ENCODE measurements at places on chromosomes 7 and 10.

DNA sequence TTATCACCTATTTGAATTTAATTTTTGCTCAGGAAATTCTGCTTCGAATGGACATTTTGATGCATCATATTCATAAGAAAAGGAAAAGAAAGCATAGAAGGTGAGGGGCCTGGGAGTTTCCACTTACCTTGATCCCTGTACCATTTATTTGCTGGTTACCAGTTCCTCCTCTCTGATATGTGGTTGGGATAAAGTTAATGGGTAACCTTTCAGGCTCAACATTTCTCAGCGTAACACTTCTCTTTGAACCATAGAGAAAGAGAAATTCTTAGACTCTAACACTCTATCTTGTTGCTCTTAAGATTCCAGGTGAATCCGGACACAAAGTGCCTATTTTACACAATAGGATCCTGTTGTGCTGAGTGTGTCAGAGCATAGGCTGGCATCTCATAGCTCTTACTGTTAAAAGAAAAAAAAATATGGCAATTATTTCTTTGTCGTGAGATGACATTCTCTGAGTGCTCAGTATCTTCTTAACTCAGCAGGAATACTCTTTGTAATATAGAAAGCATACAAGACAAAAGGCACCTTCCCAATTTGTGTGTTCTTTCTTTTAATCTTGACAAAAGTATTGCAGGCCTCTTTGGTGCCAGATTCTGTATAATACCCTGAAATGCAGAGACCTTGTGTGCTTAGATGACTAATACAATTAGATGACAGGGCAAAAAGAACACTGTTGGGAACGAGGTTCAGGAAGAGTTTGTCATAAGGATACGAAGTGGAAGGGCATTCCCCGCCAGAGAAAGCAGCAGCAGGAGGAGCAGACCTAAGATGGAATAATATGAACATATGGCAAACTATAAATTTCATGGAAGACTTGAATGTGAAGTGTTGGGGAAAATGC lies 689.6 kb downstream of the NRG3 start:
- DNase-seq = no peak

DNA sequence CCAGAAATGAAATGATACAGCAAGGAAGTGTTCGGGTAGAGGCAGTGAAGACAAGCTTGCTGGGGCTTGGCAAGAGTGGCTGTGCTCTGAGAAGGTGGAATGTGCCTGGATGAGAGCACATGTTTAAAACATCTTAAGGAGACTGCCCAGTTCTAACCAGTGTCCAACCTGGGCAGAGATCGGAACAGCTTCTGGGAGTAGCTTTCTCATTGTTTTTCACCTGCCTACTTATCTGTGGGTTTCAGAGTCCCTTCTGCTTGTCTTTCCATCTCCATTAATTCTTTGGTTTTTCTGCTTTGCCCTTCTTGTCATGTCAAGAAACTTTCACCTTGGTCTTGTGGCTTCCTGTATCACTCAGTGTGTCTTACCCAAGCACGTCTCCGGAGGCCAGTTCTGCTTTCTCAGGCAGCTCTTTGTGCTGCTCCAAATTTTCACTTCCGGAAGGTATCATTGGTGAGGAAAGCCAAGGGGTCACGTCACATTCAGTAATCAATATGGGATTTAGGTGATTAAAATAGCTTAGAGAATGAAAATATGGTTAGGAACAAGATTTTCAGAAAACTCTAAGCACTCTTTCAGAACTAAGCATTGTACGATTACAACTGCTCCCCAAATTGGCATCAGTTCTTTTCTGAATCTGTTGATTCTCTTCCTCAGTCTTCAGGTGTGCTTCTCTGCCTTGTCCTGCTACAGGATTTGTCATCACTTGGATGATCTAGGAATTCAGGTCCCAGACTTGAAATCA lies 5.5 kb upstream of the LAMB4 start:
- DNase-seq = no peak

DNA sequence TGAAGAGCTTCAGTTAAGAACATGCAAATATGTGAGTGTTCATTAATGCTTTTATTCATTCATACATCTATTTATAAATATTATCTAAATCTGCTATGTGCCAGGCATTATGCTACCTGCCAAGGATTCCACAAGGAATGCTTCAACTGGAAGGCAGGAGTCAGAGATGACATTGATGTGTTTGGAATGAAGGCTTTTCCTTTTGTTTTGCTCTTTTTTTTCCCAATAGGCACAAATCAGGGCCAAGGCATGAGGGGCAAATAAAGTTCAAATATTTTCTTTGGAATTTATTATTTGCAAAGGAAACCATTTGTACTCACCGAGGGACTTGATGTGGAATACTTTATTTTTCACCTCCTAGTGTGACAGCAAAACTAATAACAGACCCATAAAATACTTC lies 530.3 kb downstream of the ARL4A start:
- DNase-seq = no peak

DNA sequence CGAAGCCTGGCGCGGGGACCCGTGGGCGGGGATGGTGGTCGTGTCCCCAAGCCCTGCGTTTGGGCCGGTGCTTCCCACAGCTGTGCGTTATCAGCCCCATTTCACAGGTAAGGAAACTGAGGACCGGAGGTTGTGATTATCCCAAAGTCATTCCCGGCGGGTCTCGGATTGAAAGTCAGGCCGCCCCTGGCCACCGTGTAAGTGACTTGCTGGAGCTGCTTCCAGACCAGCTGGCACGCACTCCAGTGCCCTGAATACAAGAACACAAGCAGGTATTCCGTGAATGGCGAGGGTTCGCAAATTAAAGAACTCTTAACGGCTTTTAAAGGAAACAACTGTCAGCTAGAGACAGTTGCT lies 675 bp upstream of the ATE1 start:
- no peak for DNase-seq

DNA sequence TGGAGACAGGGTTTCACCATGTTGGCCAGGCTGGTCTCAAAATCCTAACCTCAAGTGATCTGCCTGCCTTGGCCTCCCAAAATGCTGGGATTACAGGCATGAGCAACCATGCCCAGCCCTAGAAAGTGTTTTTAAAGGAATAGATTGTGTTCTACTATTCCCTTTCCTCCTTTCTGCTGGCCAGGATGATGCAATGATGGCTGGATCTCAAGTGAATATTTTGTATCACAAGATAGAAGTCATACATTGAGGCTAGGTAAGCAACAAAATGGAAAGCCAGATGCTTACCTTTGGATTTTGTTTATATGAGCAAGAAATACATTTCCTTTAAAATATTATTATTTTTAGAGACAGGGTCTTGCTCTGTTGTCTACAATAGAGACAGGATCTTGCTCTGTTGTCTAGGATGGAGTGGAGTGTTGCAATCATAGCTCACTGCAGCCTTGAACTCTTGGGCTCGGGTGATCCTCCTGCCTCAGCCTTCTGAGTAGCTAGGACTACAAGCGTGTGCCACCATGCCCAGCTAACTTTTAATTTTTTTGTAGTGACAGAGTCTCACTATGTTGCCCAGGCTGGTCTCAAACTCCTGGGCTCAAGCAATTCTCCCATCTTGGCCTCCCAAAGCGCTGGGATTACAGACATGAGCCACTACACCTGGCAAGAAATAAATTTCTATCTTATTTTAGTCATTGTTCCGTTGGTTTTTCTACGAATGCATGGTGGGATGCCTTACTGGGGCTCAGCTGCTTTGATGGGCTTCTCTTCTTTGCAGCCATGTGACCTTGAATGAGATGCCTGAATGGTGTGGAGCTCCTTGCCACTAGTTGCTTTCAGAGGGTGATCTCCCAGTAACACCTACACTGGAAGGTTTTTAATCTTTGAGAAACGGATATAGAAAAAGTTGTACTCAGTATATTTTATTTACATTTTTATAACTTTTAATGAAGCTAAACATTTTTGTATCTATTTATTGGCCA lies 5.8 kb upstream of the AEBP1 start:
- DNase-seq = no peak

GRCh38 chr7:100896732-100897608 lies 1.3 kb upstream of the ACHE start:
- no peak for DNase-seq

GRCh38 chr7:82441669-82442478 lies 1.7 kb downstream of the CACNA2D1 start:
- no peak for DNase-seq

GRCh38 chr10:33112831-33113455 lies 154.9 kb upstream of the ITGB1 start:
- DNase-seq = no peak

- DNase-seq = no peak
Measured at GRCh38 chr10:84258034-84258695, 13.3 kb downstream of the RGR start.

DNA sequence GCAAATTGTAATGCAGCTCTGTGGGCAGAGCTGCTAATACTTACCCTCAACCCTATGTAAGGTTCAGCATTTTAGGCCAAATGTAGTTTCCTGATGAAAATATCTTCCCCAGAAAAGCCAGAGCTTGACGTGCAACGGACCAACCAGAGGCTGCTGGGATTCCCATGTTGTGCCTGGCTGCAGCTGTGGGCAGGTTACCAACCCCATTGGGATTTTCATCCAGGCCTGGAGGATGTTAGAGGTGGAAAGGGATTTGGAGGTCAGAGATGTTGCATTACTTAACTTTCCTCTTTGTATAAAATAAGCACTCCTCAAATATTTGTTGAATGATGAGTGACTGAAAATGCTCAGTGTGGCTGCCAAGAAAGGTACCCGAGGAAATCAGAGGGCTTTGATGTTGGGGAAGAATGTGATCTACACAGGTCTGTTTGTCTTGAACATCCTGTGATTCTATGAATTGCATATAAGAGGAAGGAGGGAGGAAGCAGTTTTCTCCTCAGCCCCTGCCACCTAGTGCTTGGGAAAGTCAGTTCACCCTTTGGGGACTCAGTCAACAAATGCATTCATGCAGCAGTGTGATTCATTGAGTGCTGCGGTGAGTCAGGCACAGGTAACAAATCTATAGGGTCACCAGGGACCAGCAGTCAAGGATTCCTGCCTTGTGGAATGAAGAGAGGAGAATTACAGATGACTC lies 487.2 kb downstream of the RPS24 start:
- no peak for DNase-seq

DNA sequence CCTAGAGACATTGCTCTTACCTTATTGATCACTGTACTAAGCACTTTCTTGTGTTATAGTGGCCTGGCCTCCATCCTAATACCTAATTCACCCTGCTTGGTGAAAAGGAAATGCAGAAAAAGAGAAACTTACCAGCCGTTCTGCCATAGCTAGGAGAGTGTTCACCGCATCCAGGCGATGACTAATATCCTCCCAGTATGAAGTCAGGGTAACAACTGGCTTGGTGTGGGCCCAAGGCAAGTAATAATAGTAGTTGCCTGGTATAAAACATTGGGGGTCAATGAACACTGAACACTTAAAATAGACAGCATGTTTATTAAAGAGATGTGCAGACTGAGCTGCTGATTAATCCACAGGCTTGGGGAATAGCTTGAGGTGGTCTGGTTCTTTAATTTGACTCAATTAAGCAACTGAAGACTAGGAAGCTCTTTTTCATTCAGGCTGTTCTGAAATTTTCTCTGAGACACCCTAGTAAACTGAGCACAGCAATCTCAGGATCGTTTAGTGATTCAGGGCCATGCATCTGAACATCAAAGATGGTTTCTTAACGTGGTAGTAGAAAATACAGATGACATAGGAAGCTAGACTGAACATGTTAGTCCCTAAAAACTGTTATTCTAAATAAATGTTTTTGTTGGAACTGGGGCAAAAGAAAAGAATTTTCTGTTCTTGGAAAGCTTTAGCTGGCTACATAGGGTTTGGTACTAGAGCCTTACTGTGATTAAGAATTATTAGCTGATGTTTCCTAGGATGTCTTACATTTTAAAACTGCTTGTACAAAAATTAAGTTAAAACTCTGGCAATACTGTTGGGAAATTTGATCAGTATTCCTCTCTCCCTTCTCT lies 102.2 kb downstream of the MYOF start:
- no peak for DNase-seq

DNA sequence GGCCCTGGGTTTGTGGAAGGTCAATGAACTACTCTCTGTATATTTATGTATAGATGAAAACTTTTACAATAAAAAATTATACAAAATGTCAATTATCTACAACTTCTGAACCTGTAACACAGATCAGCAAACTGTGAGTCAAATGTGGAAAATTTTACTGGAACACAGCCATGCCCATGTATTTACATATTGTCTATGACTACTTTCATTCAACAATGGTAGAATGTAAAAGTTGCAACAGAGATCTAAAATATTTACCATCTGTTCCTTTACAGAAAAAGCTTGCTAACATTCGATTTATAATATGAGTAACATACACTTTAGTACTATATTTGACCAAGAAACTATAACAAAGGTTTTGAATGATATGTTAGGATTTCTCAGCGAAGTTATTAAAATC lies 481.6 kb downstream of the PARD3 start:
- no peak for DNase-seq

DNA sequence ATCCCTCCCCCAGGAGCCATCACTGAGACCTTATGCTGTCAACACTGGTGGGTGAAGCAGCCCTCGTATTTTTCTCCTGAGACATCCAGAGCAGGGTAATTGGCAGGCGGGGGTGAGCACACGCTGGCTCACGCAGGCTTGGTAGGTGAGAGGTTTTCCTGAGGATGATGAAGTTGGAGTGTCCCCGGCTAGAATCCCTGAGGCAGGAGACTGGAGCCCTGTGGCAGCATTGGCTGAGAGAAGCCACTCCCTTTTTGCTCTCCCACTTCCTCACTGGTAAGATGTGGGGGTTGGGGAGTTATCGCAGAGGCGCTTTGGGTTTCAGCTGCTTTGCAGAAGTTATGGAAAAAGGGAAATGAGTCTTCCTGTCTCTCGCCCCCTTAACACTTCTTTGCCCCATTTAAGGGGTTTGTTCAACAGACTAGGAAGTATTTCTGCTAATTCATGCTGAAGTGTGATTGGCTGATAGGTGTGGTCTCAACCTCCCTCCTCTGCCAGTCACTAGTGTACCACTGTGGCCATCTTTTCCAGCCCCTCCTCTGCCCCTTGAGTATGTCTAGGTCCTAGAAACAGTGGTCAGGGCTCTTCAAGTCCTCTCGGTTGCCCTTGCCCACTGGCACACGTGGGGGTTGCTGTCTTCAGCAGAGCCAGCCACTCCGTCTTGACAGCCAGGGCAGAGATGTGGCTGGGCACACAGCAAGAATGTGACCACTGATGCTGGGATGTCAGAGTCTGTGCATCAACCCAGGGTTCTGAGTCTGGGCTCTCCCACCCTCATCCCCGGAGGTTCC lies 5.7 kb downstream of the ARPC1B start:
- DNase-seq = no peak
